GM12865 (cell line): ENCODE measurements at places on chromosomes 2 and 18.
A peak's percentile ranks its signal among the peaks of the same experiment; 100 is the strongest.

DNA sequence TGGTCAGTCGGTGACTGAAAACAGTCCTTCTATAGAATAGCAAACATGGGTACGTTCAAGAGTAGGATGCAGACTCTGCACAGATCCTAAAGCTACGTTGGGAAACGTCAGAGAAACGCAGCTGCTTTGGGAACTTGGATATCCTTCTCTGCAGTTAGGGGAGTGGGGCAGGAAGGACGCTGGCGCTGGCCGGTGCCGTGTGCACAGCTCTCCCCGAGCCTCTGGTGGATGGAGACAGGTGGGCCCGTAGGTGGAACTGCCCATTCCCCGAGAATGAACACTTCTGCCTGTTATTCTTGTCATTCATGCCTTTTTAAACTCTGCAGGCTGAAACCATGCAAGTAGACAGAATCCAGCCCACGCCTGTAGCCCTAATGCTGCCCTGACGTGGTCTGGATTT lies 91.7 kb upstream of the MBOAT2 start:
- no peak for DNase-seq

GRCh38 chr2:12083081-12083581 lies 336.7 kb downstream of the LPIN1 start:
- no peak for DNase-seq

DNA sequence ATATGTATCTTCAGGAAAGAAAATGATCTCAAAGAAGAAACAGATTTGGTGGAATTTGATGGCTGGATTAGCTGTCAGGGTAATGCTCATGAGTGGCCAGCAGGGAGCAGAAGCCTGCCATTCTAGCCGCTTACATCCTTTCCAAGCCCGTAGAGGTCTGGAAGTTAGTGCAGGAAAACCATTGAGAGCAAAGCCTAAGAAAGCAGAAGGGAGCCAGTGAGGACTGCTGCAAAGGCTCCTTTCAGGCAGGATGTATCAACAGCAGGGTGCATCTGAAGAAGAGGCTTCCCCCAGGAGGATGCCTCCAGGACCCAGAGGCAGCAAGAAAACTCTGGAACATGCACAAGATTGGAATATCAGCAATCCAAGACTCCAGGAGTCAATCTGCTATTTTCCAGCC lies 22.9 kb upstream of the LBH start:
- peak; percentile 68 for DNase-seq

DNA sequence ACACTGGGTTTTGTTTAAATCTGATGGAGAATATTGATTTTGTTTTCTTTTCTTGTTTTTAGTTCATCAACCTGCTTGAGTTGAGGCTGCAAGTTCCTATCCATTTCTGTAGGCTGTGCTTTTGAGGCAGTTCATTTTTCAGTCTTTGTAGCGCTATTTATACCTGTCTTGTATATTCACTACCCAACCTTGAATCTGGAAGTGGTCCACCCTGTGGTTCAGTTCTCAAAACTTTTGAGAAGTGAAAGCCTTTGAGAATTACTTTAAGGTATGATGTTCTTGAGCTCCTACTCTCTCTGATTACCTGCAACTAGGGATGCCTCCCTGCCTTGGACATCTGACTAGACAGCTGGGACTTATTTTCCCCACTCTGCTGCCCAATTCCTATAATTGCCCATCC lies 53.5 kb upstream of the KCNE4 start:
- peak; percentile 40 for DNase-seq

DNA sequence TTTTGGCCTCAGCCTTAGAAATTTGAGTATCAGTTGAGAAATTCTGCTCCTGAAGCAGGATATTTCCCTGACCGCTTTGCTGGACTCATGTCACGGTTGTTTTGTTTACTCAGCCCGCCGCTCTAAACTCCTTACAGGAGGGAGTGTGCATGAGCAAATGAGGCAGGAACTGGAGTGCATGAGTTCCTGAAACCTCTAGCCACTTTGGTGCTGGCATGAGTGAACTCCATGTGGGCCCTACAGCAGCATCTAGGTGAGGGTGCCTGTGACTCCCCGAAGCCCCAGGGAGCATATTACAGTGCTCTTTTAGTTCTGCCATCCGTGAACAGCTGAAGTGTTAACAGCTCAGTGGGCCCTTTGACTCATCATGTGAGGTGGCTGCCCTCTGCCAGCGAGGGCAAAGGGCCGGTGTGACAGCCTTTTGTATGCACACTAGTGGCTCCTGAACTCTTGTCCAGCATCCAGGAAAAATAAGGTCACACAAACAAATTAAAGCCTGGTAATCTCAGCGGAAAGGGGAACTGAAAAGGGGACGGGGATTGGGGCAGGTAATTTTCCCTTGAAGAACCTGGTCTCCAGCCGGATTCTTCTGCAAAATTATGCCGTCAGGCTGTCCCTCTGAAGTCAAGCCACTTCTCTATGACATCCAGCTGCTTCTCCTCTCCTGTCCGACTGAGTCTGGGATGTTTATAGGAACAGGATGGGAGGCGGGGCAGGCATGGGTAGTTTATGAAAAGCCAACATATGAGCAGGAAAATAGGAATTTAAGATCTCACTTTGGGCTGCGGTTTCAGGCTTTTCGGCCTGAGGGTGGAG lies 1668.7 kb downstream of the SUCLG1 start:
- DNase-seq = no peak

DNA sequence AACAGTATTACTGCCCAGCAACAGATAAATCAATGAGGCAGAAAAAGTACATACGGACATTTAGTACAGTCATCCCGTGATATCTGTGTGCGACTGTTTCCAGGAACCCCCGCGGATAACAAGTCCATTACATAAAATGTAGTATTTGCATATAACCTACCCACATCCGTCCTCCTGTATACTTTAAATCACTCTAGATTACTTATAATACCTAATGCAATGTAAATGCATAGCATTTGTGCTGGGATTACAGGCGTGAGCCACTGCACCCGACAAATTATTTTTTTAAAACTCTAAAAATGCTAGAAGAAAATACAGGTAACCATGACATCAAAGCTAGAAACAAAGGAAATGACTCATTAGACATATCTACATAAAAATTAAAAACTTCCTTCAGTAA lies 91.6 kb downstream of the FAM161A start:
- peak; percentile 72 for DNase-seq
